D341Med (cell line): ENCODE measurements at places on chromosomes 1 and 21.
A peak's percentile ranks its signal among the peaks of the same experiment; 100 is the strongest.

DNA sequence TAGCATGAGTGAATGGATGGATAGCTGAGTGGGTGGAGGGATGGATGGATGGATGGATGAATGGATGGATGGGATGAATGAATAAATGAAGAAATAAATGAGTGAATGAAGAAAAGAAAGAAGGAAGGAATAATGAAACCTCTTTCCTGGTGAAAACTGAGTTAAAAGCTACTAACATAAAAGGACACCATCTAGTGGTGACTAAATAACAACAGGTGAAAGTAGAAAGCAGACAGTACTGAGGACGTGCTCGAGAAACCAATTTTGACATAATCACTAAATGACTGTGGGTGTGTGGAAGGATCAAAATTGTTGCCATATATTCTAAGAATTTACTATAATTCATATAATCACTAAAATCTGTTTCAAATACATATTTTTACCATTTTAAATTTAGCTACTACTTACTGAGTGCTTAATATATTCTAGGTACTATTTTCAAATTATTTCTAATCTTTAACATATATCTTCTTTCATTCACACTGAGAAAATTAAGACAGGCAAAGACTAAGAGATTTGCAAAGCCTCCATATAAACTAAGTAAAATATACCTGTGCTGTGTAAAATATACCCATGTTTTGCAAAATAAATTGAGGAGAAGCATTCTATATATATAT lies 522.9 kb downstream of the LRRIQ3 start:
- DNase-seq = peak; percentile 21

DNA sequence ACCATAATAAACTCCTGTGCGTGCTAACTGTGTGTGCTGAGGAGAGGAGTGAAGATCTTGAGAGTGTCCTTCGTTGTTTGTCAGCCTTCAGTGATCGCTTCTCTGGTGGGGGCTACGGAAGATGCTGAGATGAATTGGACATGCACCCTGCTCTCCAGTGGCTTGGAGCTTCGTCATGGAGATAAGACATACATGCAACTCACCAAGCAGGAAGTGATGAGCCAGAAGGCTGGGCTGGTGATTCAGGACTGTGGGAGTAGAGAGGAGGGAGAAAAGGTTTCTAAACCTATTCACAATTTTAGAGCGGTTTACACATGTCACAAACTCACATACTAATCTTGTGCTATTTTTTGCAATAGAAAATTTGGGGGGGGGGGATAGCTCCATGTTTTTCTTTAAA lies 128.9 kb upstream of the ADAR start:
- no peak for DNase-seq

- no peak for DNase-seq
Observed at GRCh38 chr1:2949966-2950925, 71.0 kb upstream of the ACTRT2 start.

- DNase-seq = no peak
Observed at GRCh38 chr1:165532053-165532452, 11.7 kb upstream of the LRRC52 start.

GRCh38 chr1:247172996-247173395 lies 1.2 kb upstream of the ZNF124 start:
- DNase-seq = no peak

GRCh38 chr1:229334716-229335115 lies 8.1 kb downstream of the CCSAP start:
- DNase-seq = no peak

DNA sequence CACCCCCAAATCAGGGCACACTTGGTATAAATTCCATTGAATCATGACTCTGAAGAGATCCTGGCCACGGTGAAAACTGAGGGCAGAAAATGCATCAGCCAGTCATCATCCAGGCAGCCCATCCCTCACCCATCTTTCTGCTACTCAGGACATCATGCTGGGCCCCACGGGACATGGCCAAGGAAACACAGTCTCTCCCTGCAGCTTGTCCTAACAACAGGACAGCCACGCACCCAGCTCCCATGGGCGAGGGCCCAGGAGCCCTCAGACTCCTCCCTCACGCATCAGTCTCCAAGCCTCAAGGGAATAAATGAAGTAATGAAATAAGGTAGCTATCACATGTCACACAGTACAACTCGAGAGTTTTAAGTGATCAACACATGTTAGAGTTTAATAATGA lies 37.8 kb downstream of the ELK4 start:
- DNase-seq = no peak

DNA sequence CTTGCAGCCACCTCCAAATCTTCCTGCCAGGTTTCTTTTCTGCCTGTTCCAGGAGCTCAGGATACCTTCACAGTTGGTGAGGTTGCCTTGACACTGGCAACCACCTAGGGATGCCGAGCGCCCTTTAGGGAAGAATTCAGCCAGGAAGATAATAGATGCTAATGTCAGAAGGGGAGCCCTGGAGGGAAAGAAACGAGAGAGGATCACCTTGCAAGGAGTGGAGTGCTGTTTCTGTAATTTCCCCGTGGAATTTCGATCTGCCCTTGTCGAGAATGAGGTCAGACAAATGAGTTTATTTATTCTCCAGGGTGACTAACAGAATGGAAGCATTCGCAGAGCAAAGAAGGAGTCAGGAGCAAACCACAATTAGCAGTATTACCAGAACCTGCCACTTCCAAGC lies 315.8 kb upstream of the KAZN start:
- DNase-seq = no peak

- no peak for DNase-seq
Observed at GRCh38 chr1:28199328-28200233, 23.1 kb upstream of the PTAFR start.

- peak; percentile 54 for DNase-seq
Observed at GRCh38 chr1:204075139-204075521, 2.2 kb downstream of the SOX13 start.

DNA sequence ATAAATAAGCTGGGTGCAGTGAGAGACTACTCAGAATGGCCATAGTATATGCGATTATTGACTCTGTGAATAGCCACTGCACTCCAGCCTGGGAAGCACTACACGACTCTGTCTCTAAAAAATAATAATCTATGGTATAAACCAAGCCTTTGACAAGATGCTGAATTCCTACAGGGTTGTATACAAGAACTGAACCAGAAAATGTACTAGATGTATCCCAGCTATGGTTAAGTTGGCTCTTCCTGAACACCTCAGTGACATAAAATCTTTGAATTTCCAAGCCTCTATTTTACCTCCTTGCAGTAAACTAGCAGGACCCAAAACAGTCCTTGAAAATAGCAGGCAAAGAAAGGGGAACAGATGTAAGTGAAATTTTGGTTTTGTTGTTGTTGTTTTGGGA lies 32.5 kb downstream of the PTP4A2 start:
- DNase-seq = no peak

DNA sequence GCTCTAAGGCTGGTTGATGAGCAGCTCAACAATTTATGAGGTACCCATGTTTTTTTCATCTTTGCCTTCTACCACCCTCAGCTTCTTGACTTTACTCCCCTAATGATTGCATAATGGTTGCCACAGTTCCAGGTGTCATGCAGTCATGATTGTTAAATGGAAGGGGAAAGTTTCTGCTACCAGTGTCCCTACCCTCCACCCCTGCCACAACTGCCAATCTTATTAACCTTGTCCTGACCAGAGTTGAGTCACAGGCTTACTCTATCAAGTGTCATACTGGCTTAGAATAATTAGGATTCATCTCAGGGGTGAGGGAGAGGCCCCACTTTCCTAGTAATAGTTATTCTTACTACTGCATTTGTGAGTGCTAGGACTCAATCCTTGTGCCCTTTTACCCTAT lies 7.9 kb upstream of the FUBP1 start:
- DNase-seq = no peak

- no peak for DNase-seq
Observed at GRCh38 chr1:183235503-183235902, 49.4 kb downstream of the LAMC2 start.

- no peak for DNase-seq
Observed at GRCh38 chr1:88063605-88064004, 620.5 kb upstream of the PKN2 start.

- DNase-seq = no peak
Observed at GRCh38 chr1:44059664-44060355, 28.5 kb upstream of the SLC6A9 start.

GRCh38 chr1:10113501-10113900 lies 80.7 kb downstream of the UBE4B start:
- DNase-seq = no peak

DNA sequence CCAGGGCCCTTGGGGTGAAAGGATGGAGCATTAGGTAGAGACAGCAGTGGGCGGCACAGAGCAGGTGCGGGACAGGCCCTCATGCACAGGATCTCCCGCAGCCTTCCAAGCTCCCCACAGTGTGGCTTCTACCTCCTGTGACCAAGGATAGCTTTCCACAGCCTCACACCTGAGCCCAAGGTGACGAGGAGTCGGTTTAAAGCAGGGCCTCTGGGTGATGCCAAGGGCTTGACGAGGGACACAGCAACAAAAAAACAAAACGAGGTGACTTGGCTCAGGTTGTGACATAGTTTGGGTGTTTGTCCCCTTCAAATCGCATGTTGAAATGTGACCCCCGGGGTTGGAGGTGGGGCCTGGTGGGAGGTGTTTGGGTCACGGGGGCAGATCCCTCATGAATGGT lies 15.3 kb downstream of the RSPH1 start:
- DNase-seq = no peak

- DNase-seq = peak; percentile 97
Observed at GRCh38 chr1:179229214-179230140, at the start of gene ABL2. ABL2 (minus strand) TSS chr1:179229677; CDS start chr1:179229397, 280 bp downstream.

DNA sequence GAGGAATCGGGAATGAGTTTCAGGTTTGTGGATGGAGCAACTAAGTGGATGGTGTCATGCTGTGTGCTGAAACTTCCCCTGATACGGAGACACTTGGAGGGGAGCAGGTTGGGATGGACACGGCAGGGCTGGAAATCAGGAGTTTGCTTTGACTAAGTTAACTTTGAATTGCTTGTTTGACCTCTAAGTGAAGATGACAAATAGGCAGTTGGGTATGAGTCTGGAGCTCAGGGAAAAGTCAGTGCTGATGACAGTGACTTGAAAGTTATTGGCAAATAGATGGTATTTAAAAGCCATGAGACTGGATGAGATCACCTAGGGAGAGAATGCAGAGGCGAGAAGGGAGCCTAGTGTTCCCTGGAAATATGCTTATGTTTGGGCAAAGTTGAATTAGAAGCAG lies 12.8 kb upstream of the ZSCAN20 start:
- no peak for DNase-seq

DNA sequence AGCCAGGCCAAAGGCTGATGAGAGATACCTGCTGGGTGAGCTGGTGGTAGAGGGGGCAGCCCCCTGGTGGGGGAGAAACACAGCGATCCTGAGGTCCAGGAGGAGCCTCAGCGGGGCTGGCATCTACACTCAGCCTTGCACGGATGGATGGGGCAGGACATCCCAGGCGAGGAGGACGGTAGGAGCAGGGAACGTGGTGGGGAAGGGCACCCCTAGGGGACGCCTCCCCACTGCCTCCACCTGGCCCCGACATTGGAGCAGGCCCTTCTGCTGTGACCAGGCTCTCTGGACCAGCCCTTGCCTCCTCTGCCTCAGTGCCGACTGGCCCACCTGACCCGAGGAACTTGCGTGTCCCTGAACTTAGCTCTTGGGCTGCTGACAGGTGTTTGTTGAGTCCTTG lies 6.4 kb upstream of the MMEL1 start:
- DNase-seq = no peak

DNA sequence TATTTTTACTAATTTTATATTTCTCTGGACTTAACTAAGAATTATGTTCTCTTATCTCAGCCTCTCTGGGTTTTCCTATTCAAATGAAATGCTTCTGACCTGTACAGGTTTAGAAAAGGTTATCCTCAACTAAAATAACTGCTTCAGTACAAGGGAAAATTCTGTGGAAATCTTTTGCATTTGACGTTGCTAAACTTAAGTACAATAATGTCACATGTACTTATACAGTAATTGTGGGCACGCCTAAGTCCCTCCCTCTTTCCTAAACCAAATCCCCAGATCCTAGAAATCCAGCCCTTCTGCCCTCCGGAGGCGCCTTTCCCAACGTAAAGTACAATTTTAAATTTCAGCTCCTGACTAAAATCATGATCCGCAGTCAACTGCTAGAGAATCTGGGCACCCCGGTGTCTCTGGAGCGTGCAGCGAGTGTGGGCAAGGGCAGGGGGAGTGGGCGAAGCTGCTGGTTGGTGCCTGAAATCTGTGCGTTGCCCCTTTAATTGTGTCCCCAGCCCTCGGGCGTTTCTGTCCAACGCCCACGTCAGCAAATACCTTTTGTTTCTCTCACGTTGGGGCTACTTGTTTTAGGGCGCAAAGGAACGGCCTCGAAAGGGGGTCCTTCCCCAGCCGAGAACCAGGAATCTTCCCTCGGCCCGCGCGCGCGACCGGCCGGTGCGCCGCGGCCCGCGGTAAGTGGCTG lies at the start of gene ZBTB8A:
TSS of gene ZBTB8A (plus strand) at position 541 of the 697 bp plus-strand sequence. CDS start 53,505 bp downstream, outside the sequence.
- DNase-seq = peak; percentile 80

DNA sequence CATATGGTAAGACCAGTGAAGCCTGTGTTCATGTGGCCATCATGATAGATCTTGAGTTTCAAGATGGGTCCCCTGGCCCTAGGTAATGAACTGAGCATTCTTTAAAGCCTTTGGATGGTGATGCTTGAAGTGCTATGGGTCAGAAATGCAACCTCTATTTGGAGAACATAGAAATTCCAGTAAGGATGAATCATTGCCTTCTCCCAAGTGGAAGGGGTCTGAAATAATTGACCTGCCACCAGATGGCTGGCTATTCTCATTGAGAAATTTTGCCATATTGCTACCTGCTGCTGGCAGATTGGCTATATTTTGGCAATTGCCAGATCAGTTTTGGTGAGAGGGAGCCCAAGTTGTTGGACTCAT lies 739 bp upstream of the IFI6 start:
- DNase-seq = no peak

DNA sequence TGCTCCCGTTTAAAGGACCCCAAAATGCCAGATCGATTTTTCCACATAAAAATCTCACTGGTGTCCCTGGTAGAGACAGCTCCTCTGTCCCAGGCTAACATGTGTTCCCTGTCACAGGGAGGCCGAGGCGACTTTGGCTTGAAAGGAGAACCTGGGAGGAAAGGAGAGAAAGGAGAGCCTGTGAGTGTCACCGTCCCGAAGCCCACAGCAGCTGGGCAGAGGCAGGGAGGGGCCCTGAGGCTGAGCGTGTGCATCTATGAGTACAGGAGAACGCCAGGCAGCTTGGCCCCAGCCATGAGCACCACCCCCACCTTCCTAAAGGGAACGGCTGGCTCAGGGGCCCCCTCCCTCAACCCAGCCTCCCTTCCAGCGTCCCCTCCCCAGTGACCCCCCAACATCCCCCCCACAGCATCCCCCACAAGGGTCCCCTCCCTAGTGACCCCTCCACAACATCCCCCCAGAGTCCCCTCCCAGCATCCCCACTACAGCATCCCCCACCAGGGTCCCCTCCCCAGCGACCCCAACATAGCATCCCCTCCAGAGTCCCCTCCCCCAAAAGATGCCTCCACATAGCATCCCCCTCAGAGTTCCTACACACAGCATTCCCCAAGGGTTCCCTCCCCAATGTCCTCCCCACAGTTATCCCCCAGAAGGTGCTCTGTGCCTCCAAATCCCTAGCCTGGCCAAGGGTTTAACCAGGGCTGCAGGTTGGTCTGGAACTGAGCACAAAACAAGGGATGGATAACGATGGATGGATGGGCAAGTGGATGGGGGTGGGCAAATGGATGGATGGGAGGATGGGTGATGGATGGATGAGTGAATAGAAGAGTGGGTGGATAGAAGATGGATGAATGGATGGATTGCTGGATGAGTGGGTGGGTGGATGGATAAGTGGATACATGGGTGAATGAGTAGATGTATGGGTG lies 25.1 kb downstream of the COL6A2 start:
- DNase-seq = no peak
